Stimulated activated CD8-positive, alpha-beta memory T cell treated with anti-CD3 and anti-CD28 coated beads, Interleukin-7, amount 100 ng/mL, for 1 hour (primary cell): ENCODE measurements at places on chromosomes 1 and 21.

DNA sequence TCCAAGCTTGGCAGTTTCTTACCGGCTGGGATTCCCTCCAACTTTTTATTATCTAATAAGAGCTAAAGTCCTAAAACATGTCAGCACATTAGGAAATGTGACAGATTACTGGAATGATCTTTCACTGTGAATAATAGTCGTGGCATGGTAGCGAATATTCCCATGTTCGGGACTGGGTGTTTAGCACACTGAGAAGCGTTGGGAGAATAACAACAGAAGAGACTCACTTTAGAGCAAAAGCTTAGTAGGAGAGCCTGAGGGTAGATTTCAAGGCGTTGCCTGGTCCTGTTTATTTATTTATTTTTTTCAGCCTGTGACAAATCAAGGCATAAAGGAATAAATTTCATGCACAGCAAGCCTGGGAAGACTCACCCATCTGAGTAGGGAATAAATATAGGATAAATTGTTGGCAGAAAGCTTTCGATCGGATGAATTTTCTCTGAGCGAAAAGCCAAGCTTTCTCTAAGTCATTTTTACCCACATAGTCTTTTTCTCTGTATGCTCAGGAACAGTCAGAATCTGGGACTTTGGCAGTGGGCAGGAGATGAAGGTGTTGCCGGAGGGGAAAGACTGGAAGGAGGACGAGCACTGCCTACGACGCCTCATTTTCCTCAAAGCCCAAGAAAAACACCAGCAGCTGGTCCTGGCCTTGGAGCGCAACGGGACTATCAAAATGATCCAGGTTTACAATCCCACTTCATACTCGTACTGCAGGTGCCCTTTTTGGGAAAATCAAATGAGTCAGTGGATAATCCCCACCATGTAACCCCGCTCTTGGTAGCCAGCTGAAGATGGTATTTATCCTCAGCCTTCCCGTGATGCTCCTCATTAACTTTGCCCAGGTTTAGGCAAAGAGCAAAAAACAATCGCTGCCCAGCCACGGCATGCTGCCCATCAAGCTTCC lies 97.2 kb downstream of the WDR64 start:
- no peak for DNase-seq

GRCh38 chr21:33383056-33383888 lies 19.9 kb upstream of the IFNGR2 start:
- DNase-seq = no peak

GRCh38 chr1:231844986-231845502 lies 218.5 kb downstream of the DISC1 start:
- no peak for DNase-seq

- no peak for DNase-seq
These were observed 2132.1 kb downstream of the NCAM2 start for GRCh38 chr21:23130308-23130707.

GRCh38 chr1:44034976-44035716 lies 3.9 kb upstream of the SLC6A9 start:
- DNase-seq = no peak

- DNase-seq = no peak
These were observed 22.3 kb downstream of the NAV1 start for GRCh38 chr1:201561195-201561564.

- DNase-seq = no peak
These were observed 62.2 kb downstream of the ZNF684 start for GRCh38 chr1:40593449-40594186.

GRCh38 chr1:180567654-180568053 lies 8.9 kb downstream of the OVAAL start:
- DNase-seq = no peak

- peak; percentile 18 for DNase-seq
These were observed 101.4 kb upstream of the VAMP3 start for GRCh38 chr1:7669559-7670311.

GRCh38 chr1:99005537-99005942 lies 879 bp upstream of the PLPPR5 start:
- DNase-seq = no peak

- no peak for DNase-seq
These were observed at the start of gene COL18A1 for GRCh38 chr21:45404730-45405270. TSS of gene COL18A1 (plus strand) at chr21:45405165. CDS start at chr21:45405231, 66 bp downstream.

- no peak for DNase-seq
These were observed 6.0 kb downstream of the KLHDC8A start for GRCh38 chr1:205350691-205351141.

DNA sequence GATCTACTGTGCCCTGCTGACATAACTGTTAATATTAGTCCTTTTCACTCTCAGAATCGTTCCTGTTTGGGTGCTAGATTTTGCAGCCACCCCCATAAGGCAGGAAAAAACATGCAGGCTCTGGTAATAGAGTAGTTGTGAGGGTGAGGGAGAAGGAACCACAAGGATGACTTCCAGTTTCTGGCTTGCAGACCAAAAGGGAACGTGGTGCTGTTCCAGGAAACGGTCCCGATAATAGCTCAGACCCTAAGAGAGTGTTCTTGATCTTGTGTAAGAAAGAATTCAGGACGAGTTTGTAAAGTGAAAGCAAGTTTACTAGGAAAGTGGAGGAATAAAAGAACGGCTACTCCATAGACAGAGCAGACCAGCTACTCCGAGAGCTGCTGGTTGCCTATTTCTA lies 50.7 kb upstream of the RHOU start:
- no peak for DNase-seq

DNA sequence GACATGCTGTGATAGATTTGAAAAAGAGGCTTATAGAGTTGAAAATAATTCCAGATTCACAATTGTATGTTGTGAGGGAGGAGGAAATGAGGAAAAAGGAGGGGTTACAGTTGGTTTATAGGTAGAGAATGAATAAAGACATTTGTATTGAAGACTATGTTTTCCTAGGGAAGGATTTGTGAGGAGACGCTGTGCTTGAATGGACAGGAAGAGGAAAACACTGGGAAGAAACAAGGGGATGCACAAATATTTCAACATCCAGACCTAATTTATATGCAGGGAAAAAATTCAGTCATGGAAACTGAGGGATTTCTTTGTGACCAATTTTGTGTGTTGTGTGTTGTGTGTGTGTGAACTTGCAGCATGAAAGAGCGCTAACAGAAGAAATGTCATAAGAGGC lies 92.6 kb upstream of the B3GALT2 start:
- no peak for DNase-seq

- no peak for DNase-seq
These were observed 45.1 kb upstream of the DNAH14 start for GRCh38 chr1:224884361-224884801.

GRCh38 chr1:229993060-229993459 lies 74.0 kb upstream of the GALNT2 start:
- no peak for DNase-seq

DNA sequence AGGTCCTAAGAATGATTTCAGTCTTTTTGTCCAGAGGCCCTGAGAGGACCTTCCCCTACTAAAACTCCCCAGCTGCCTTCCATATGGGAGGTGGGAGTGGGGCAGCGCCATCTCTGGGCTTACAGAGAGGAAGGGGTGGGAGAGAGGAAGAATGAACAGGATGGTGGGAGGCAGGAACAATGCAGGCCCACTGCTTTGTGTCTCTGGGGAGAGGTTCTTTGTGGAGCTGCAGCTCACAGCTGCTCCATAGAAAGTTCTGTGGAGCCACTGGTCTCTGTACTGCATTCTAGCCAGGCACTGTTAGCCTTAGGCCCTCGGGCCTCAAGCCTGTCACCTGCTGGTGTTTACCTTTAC lies 43.6 kb upstream of the A3GALT2 start:
- DNase-seq = no peak

DNA sequence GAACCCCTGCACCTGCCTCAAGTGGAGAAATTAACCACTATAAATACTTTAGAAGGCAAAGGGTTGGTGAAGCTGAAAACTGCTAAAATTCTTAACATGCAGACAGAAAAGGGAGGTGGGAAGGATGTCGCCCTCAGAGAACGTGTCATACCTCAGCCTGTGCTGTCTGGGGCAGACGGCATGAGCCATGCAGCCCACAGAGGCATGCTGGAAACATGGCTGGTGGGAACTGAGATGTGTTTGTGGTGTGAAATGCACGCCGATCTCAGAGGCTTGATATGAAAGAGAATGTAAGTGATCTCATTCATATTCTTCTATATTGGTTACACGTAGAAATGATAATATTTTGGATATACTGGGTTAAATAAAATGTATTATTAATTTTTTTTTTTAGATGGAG lies 16.3 kb downstream of the AGPAT3 start:
- no peak for DNase-seq

DNA sequence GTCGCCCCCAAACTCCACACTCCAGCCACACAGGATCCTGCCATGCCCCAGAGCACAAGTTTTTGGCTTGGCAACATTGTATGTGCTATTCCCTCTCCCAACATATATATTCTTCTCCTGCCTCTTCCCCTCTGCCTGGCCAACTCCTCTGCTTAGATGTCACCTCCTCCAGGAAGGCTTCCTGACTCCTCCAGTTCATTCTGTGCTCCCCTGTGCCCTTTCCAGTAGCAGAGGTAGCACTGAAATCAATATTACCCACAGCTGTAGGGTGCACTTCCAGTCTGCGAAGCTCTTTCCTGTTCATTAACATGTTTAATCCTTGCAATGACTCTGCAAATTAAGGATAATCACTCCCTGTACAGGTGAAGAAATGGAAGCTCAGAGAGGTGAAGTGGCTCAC lies 21.2 kb downstream of the ALDH4A1 start:
- DNase-seq = no peak

DNA sequence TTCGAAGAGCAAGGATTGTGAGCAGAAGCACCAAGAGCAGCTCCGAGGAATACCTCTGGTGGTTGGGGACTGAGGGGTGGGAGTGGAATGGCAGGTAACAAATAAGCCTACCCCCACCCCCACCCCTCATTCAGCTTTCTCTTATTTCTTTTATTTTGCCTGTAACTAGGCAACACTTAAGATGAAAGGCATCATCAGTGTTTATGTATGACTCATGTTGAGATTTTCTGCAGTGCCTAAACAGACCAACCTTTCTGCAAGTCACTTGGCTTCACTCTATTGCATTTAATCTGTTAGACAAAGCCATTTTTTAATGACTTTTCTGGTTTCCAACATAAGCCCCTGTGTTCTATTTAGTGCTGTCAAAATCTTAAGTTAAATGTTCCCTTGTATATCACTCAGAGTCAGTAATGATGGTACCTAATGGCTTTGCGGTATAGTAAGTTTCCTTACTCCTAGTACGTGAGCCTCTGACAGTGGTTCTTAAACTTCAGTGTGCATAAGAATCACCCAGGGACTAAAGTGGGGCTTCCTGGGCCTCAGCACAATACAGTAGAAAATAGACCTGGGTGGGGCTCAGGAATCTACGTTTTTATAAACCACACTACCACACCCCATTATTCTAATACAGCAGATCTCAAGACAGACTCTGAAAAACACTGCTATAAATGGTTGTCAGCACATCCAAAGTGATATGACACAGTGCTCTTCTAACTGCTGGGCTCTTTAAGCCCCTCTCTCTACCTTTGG lies 19.9 kb downstream of the CASQ2 start:
- no peak for DNase-seq

GRCh38 chr1:25702101-25702775 lies 85.6 kb downstream of the MAN1C1 start:
- DNase-seq = no peak

GRCh38 chr1:214458541-214458940 lies 92.9 kb downstream of the PTPN14 start:
- no peak for DNase-seq

DNA sequence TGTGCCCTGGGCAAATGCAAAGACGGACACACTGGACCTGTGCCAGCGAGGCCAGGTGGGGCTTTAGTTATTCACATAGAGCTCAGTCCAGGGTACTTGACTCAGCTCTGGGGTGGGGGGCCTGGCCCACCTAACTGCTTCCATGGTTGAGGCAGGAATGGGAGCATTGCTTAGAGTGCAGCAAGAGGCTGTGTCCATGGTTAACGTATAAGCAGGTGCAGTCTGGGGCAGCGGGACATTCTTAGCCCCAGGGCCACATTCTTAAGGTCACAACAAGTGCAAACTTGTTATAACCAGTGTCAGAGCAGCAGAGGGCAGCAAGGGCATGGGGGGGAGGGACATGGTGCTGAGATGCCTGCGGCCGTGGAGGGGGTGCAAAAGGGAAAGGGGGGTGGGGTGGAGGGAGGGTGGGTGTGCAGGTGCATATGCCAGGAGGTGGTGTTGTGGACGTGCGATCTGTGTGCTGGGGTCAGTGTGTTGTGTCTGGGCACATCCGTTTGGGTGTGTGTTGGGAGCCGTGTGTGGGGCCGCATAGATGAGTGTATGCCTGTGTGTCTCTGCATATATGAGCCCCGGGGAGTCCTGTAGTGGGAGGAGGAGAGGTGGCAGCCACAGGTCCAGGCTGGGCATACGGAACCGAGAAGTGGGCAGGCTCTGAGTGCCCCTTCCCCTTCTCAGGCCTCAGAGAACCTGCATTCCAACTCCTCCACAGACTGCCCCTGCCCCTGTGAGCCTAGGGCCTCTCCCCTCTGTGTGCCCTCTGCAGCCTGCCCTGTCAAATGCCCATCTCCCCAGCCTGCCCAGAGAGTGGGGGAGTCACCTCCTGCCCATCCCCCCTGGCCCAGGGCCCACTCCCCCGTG lies 8.4 kb downstream of the KCNJ10 start:
- no peak for DNase-seq

GRCh38 chr1:81635816-81636215 lies 164.9 kb upstream of the ADGRL2 start:
- DNase-seq = no peak

DNA sequence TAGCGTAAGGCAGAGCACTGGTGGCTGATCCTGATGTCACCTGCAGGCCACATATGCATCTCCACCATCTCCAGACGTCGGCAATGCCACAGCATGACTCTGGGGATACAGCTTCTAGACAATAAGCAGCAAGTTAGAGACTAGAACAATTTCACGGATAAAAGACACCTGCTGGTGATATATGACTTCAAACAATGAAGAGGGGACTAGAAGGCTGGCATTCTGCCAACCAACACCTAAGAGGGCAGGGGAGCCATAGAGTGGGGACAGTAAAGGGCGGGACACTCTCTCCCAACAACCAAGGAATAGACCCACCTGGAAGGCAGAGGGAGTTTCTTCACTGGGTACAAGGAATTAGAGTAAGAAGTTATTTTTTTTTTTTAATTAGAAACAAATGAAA lies 126.7 kb downstream of the SIM2 start:
- no peak for DNase-seq

- DNase-seq = no peak
These were observed 1.4 kb downstream of the CXADR start for GRCh38 chr21:17514124-17514845.

DNA sequence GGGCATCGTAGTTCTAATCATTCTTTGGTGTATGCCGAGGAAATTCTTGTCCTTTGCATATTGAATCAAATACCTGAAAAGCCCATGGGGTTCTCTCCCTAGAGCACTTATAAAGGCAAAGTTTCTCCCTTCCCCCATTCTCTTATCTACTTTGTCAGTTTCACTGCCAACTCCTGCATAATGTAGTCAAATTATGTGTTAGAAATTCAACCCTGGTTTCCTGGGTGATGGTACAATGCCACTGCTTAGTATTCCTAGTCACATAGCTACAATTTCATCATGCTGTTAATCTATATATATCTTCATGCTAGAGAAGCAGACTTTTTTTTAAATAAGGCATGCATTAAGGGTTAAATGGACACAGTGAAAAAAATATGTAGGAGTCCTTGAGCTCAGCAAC lies 119.0 kb downstream of the PDE4B start:
- no peak for DNase-seq
